CD8-positive, alpha-beta memory T cell (primary cell): ENCODE measurements at places on chromosomes 7 and 10.

GRCh38 chr7:101093906-101094305 lies 8.6 kb downstream of the TRIM56 start:
- peaks cover 4% of the 10 kb centered on the region for H3K4me1 ChIP-seq
- no peak overlapping the region for H3K27ac ChIP-seq
- H3K27me3 ChIP-seq, result no peaks in the 10 kb centered on the region
- H3K4me3 ChIP-seq, result no peak overlapping the region
- peaks cover 4% of the 10 kb centered on the region for H3K36me3 ChIP-seq
- no peak for DNase-seq

DNA sequence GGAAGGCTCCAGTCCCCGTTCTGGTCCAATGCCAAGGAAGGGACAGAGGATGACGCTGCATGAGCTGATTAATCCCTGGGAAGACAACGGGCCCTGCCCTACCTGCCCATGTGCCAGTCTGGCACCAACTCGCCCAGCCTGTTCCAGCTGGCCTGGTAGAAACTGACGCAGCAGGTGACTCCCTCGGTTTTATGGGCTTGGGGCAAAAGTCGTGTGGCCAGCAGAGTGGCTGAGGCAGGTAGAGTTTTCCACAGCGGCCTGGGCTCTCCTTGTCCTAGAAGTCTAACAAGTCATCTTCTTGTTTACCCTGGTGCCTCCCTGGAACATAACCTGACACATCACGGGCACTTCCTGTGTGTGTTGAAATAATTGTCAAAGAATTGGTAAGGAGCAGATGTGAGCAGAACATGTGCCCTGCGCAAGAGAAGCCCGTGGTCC lies 20.4 kb upstream of the LMTK2 start:
- H3K36me3 ChIP-seq, result no peaks in the 10 kb centered on the region
- H3K27ac ChIP-seq, result no peak overlapping the region
- no peaks in the 10 kb centered on the region for H3K27me3 ChIP-seq

DNA sequence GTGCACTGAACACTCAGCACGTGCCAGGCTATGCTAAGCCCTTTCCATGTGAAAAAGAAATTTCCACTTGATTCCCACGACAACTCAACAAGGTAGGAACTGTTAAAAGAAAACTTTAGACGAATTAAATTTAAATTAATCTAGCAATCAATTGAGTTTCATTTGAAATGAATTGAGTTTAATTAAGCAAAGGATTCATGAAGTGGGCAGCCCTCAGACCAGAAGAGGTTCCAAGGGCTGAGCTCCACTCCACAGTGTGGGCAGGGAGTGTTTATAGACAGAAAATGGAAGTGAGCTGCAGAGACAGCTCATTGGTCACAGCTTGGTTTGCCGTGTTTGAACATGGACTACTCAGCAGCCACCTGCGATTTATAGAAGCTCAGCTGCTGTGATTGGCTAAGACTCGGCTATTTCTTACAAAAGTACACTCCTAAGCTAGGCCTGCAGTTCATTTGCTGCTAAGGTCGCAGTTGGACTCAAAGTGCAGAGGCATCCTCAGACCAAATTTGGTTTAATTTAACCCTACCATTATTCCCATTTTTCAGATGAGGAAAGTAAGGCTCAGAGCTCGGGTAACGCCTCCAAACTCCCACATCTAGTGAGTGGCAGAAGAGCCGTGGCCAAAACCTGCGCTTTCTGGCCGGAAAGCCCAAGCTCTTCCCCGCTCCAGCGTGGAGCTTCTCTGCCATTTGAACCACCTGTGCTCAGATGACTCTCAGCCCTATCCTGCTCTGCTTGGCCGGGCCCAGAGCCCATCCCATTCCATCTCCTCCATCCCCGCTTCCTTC lies 24.9 kb downstream of the CALML3 start:
- no peak overlapping the region for H3K27ac ChIP-seq
- no peaks in the 10 kb centered on the region for H3K27me3 ChIP-seq
- no peak overlapping the region for H3K4me3 ChIP-seq
- H3K4me1 ChIP-seq, result peaks cover 46% of the 10 kb centered on the region
- H3K36me3 ChIP-seq, result no peaks in the 10 kb centered on the region

DNA sequence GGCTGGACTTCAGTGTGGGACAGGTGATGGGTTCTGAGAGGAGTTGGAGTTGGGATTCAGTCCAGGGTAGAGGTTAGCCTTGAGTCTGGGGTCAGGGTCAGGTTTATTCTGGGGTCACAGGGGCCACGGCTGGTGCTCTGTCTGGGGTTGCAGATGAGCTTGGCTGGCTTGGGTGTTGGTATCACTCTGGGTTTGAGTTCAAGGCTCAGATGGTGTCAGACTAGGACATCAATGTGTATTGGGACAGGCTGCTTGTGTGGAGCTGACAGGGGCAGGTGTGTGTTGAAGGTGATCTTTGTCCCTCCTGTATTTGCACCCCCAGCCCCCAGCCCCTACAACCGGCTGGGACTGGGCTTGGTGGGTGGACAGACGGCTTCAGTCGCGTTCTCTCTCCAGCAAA lies 26.8 kb downstream of the TMEM270 start:
- H3K4me1 ChIP-seq, result no peaks in the 10 kb centered on the region
- H3K4me3 ChIP-seq, result no peak overlapping the region
- H3K27me3 ChIP-seq, result no peaks in the 10 kb centered on the region

- no peaks in the 10 kb centered on the region for H3K27me3 ChIP-seq
- H3K4me1 ChIP-seq, result no peaks in the 10 kb centered on the region
- no peak overlapping the region for H3K27ac ChIP-seq
- no peak for DNase-seq
- H3K36me3 ChIP-seq, result no peaks in the 10 kb centered on the region
Observed at GRCh38 chr7:44222074-44222473, 21.3 kb downstream of the YKT6 start.

DNA sequence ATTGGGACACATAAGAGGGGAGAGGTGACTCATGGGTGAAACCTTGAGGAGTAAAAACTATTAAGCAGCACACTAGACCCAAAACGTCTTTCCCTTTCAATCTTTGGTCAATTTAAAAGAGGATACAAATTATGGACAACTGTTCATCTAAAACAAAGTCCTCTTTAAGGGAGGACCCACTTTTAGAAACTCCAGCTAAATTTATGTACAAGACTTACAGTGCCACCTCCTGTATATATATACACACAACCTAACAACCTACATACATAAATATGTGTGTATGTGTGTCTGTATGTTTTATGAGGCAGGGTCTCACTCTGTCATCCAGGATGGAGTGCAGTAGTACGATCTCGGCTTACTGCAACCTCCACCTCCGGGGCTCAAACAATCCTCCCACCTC lies 18.1 kb upstream of the ZC3HAV1 start:
- H3K4me3 ChIP-seq, result no peak overlapping the region
- no peak for DNase-seq
- peaks cover 8% of the 10 kb centered on the region for H3K4me1 ChIP-seq
- no peaks in the 10 kb centered on the region for H3K36me3 ChIP-seq

- H3K27ac ChIP-seq, result no peak overlapping the region
- H3K36me3 ChIP-seq, result no peaks in the 10 kb centered on the region
- DNase-seq, result no peak
- H3K4me3 ChIP-seq, result no peak overlapping the region
Observed at GRCh38 chr7:31002256-31002655, 38.5 kb downstream of the GHRHR start.

GRCh38 chr10:5453749-5454489 lies 41.6 kb downstream of the NET1 start:
- H3K27me3 ChIP-seq, result no peaks in the 10 kb centered on the region
- no peak for DNase-seq
- H3K4me1 ChIP-seq, result peaks cover 8% of the 10 kb centered on the region
- H3K4me3 ChIP-seq, result no peak overlapping the region

DNA sequence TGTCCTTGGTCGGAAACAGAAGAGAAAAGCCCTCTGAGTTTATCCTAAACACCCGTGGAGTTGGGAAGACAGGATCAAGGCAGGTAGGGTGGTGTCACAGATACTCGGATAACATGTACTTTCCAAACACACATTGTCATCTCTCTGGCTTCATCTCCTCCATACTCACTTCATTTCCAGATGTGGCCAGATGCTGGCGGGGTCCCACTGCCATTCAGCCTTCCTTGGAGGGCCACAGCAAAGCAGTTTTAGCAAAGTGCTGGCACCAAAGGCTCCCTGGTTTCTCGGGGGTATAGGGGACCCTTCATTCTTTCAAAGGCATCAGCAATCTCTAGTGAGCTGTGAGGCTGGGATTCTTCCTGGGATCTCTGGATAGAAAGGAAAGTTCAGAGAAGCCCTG lies 539.5 kb downstream of the TCERG1L start:
- no peaks in the 10 kb centered on the region for H3K36me3 ChIP-seq
- no peak overlapping the region for H3K4me3 ChIP-seq
- H3K27me3 ChIP-seq, result no peaks in the 10 kb centered on the region
- no peak for DNase-seq

DNA sequence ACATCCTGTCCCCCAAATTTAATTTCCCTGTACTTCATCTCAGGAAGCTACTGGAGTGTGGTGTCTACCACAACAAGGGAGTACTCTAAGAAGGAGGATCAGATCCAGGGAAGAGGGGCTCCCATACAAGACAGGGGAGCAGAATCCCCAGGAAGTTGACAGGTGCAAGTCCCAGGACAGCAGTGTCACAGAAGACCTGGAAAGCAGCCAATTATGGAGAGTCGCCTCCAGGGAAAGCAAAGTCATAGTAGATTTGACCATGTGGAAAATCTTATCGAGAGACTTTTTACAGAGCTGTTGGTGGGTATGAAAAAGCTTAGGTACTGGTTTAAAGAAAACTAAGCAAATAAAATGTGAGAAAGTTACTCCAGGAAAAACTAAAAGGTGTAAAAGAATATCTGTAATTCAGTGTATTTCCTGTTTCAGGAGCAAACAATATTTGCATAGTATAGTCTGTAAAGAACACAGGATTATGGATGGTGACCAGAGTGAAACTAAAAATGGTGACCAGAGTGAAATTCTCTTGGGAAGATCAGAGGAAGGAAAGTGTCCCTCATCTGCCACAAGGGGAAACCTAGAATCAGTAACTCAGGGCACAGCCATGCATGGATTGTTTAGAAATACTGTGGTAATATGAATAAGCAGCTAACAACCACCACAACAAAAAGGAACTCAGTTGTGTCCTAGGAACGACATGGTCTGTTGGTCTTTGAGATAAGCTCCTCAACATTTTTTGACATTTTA lies 44.5 kb downstream of the LANCL2 start:
- no peaks in the 10 kb centered on the region for H3K4me1 ChIP-seq
- DNase-seq, result no peak
- H3K36me3 ChIP-seq, result peaks cover 5% of the 10 kb centered on the region
- H3K27ac ChIP-seq, result no peak overlapping the region
- no peak overlapping the region for H3K4me3 ChIP-seq

- no peaks in the 10 kb centered on the region for H3K27me3 ChIP-seq
- peaks cover 69% of the 10 kb centered on the region for H3K4me1 ChIP-seq
- no peak overlapping the region for H3K4me3 ChIP-seq
- H3K27ac ChIP-seq, result no peak overlapping the region
- no peak for DNase-seq
- peaks cover 87% of the 10 kb centered on the region for H3K36me3 ChIP-seq
Observed at GRCh38 chr7:139078911-139079310, 30.6 kb downstream of the ZC3HAV1 start.

DNA sequence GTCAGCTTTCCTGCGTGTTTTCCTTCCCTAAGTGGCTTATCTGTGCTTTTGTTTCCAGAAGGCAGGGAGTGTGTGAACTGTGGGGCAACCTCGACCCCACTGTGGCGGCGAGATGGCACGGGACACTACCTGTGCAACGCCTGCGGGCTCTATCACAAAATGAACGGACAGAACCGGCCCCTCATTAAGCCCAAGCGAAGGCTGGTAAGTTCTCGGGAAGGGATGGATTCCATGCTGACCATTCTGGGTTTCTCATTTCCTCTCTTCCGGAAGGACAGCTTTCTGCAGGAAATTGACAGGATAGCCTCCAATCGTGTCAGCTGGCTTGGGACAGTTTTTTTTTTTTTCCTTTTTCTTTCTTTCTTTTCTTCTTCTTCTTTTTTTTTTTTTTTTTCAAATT lies 9.4 kb downstream of the GATA3 start:
- no peaks in the 10 kb centered on the region for H3K27me3 ChIP-seq
- H3K4me1 ChIP-seq, result peaks cover 85% of the 10 kb centered on the region
- H3K4me3 ChIP-seq, result no peak overlapping the region

DNA sequence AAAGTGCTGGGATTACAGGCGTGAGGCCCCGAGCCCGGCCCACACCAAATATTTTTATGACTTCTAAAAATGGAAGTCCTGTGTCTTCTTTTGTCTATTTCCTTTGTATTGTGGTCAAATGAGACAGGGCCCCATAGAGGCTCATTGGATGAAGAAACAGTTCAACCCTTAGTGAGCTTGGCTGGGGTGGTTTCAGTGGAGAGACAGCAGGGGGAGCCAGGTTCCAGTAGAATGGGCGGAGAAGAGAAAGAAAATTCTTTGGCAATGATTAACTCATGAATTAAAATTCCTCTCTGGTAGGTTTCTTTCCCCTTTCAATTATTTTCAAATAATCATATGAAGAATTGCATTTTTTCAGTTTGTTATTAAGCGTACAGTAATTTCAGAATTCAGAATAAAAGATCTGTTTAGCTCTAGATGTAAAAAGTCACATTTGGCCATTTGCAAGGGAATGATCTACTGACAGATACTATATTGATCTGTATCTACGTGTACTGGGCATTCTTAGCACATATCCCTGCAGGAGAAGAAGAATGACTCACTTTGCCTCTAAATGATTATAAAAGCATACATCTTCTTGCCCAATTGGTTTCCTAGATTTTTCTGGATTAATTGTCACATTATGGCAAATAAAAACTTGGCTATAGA lies 43.2 kb downstream of the PNLIPRP3 start:
- H3K27me3 ChIP-seq, result no peaks in the 10 kb centered on the region
- H3K4me3 ChIP-seq, result no peak overlapping the region

DNA sequence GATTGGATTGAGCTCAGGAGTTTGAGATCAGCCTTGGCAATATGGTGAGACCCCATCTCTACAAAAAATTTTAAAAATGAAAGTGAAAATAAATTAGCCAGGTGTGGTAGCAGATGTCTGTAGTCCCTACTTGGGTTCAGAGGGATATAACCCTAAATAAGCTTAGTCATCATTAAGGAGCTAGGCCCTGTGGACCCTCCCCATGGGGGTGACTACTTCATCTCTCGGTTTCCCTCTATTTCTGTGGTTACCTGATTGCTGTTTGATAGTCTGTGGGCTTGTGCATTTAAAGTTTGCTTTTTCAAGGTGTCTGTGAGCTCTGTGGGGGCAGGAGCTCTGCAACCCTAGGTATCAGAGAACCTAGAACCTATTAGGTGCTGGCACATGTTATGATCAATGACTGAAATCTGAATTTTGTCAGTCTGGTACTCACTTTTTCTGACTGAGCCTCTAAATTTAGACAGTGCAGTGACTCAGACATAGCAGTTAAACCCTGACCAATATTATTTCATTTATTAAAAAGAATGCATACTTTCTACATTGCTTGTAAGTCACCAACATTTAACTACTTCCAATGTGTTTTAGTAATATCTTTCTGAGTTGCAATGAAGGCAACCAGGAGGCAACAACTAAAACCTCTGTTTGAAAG lies 8.1 kb upstream of the CUZD1 start:
- H3K36me3 ChIP-seq, result peaks cover 10% of the 10 kb centered on the region
- H3K4me3 ChIP-seq, result no peak overlapping the region
- DNase-seq, result no peak
- no peak overlapping the region for H3K27ac ChIP-seq
- no peaks in the 10 kb centered on the region for H3K4me1 ChIP-seq
